Mammary microvascular endothelial cell (primary cell): ENCODE measurements at places on chromosomes 5 and 9. TPM values are rescaled to one million over a fixed set of nuclear protein-coding genes. Genes with fewer than 3 reads are reported as not detected.

Gene FKBP15
- total RNA-seq, result 22.1 and 23.5 TPM in 2 replicates

Gene FBXO10
- 5.1 and 8.7 TPM in 2 replicates for total RNA-seq

Gene C5orf52
- not detected in 2 replicates for total RNA-seq

Gene WDR36
- total RNA-seq, result 26.4 and 34.4 TPM in 2 replicates

Gene FAM78A
- 2.2 and 3.2 TPM in 2 replicates for total RNA-seq

Gene LHX2
- total RNA-seq, result not detected in 2 replicates

Gene PHF24
- not detected in 2 replicates for total RNA-seq

Gene PCDHGA7
- 0.80 and 1.1 TPM in 2 replicates for total RNA-seq

Gene GPX3
- total RNA-seq, result 11.8 and 16.1 TPM in 2 replicates

Gene CARD6
- 21.7 and 23.8 TPM in 2 replicates for total RNA-seq

Gene MYMK
- not detected in 2 replicates for total RNA-seq

Gene HSPB3
- total RNA-seq, result not detected in 2 replicates

Gene WNT8A
- total RNA-seq, result not detected in 2 replicates

Gene EQTN
- total RNA-seq, result not detected in 2 replicates

Gene C9orf50
- total RNA-seq, result 0.47 TPM in 1 of 2 replicates, not detected in the other

Gene ANKRD31
- total RNA-seq, result not detected in 2 replicates

Gene MARVELD2
- 1.6 and 2.3 TPM in 2 replicates for total RNA-seq

Gene CNTNAP3B
- total RNA-seq, result 19.0 and 22.2 TPM in 2 replicates

Gene PTGR1
- 53.3 and 54.8 TPM in 2 replicates for total RNA-seq

Gene OLFML2A
- total RNA-seq, result 0.54 and 1.5 TPM in 2 replicates

Gene OR1J2
- total RNA-seq, result not detected in 2 replicates

Gene ZFP2
- 0.15 and 0.60 TPM in 2 replicates for total RNA-seq

Gene PPP3R2
- not detected in 2 replicates for total RNA-seq

Gene NR2F1
- 14.1 and 16.0 TPM in 2 replicates for total RNA-seq

Gene IFNA2
- not detected in 2 replicates for total RNA-seq

Gene RNF180
- total RNA-seq, result 3.5 and 5.7 TPM in 2 replicates

Gene SPINK13
- total RNA-seq, result not detected in 2 replicates

Gene CORO2A
- 0.84 and 1.1 TPM in 2 replicates for total RNA-seq

Gene CPLANE1
- 8.5 and 12.6 TPM in 2 replicates for total RNA-seq

Gene PCDHGB2
- 2.9 and 3.3 TPM in 2 replicates for total RNA-seq

Gene ANKS6
- total RNA-seq, result 13.3 and 22.5 TPM in 2 replicates

Gene IRF1
- total RNA-seq, result 59.8 and 63.9 TPM in 2 replicates

Gene GHR
- total RNA-seq, result 1.5 and 2.7 TPM in 2 replicates

Gene NIPAL4
- not detected in 2 replicates for total RNA-seq

Gene TENT4A
- total RNA-seq, result 15.7 and 16.5 TPM in 2 replicates

Gene PCA3
- 0.13 and 0.34 TPM in 2 replicates for total RNA-seq

Gene PAEP
- total RNA-seq, result not detected in 2 replicates

Gene TSSK1B
- total RNA-seq, result not detected in 2 replicates

Gene MAP1B
- 107 and 120 TPM in 2 replicates for total RNA-seq

Gene EPB41L4A
- total RNA-seq, result 7.3 and 10.6 TPM in 2 replicates
